ENCODE measurements at places on chromosomes 7 and 10. TPM values are rescaled to one million over a fixed set of nuclear protein-coding genes. Genes with fewer than 3 reads are reported as not detected.

The OR2A5 gene
- total RNA-seq, result not detected

The SLC37A3 gene
- total RNA-seq, result 71.6 TPM

The SYT15B gene
- 1.3 TPM for total RNA-seq

The PLXDC2 gene
- 4.6 TPM for total RNA-seq

The SLC26A3 gene
- not detected for total RNA-seq

The PODXL gene
- 0.88 TPM for total RNA-seq

The TRIL gene
- 0.22 TPM for total RNA-seq
